Umbilical cord (tissue), 2 donors: ENCODE measurements at places on chromosomes 4 and X. TPM values are rescaled to one million over a fixed set of nuclear protein-coding genes. Genes with fewer than 3 reads are reported as not detected.

Gene FAM184B
- total RNA-seq = 3.1 TPM

Gene KLF8
- total RNA-seq = 7.2 TPM

GRCh38 chrX:97714072-97714471, 830.4 kb downstream of the RPA4 start:
- no peak for DNase-seq

DNA sequence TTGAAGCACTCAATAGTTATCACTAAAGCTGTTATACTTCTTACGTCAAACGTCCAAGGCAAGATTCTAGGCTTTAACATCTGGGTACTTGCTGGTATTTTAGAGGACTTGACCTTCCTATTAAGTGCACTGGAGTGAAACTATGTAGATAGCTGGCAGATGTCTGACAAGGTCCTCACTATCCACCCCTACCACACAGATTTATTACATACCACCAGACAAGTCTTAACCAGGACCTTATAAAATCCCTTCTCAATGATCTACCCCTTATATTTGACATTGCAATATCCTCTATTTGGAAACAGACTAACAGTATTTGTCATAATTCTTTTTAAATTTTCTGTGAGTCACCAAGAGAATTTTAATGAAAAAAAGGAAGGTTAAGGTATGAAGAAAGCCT, 78.8 kb downstream of the PDGFC start:
- peak; percentile 77 for DNase-seq

DNA sequence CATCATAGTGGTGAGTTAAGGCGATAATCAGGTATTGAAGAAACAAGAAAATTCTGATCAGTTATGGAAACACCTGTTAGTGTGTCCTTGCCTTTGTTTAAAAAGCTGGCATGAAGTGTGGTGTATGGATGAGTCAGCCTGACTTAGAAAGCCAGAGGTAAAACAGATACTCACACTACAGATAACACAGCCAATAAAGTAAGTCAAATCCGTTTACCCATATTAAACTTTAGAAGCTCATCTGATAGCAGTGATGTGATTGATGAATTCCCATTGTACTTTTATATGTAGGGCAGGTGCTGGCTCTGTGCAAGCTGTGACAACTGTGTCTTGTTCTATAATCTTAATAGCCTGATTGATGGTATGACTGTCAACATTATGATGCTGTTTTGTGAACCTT, 1392.7 kb upstream of the IGFBP7 start:
- DNase-seq = no peak

DNA sequence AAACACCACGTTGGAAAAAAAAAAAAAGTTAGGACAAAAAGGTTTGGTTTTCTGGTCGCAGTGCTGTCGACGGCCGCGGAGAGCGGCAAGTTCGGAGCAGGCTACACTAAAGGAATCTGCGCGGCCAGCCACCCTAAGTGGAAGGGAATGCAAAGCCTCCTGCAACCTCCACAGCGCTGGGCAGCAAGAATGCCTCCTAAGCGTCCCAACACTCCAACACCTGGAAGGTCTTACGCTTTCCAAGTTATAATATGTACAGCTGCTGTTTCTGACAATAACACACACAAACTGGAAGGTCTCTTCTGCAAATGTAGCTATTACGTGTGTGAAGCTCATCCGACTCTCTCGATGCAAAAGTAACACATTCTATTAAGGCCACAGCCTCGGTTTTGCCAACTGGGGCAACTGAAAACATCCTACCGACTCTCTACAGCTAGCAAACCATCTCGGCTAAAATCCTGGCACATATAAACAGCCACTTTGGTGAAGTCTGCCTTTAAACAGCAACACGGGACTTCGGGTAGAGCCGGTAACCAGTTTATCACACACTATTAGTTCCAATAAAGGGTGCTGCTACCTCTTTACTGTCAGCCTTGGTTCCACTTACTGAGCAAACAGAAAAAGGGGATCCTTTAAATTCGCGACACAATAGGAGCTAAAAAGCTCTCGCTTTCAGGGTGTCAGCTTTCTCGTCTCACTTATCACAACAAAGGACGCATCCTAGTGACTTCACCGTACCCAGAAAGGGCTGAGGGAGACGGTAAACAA, 895 bp downstream of the SMIM14 start:
- DNase-seq = peak; percentile 77

DNA sequence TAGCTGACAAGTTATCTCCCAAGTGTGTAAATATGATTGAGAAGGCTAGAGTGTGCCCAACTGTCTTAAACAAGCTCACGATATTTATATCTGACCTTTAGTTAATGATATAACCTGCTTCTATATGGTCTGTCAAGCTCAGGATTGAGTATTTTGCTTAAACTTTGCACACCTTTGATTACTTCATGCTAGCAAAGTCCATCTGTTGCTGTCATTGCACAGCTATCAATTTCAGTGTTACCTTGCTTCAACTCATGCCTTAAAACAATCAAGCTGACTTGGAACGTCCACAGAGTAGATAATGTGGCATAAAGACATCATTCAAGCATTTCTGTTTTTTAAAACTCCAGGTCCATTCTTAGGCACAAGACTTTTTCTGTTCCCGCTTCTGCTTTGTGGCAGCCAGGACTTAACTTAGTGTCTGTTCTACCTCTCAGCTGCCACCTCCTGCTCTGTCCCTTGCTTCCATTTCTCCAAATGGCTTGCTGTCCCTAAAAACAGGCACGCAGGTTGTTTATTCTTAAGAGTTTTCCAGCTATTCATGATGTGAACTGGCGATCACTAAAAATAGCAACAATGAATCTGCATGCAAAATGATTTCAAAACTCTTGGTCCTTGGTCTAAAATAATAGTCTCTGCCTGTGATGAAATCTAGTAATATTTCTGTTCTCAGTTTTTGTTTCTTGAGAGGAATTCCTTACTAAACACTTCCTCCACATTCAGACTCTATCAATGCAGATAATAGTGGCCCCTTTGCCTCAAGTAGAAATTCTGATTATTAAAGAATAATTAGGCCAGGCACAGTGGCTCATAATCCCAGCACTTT, 16.3 kb upstream of the NEIL3 start:
- no peak for DNase-seq
